Breast epithelium (tissue), 4 donors: ENCODE measurements at places on chromosomes 3 and 15. TPM values are rescaled to one million over a fixed set of nuclear protein-coding genes. Genes with fewer than 3 reads are reported as not detected.

- no peak for DNase-seq
- no peaks in the 10 kb centered on the region for H3K36me3 ChIP-seq
- H3K27ac ChIP-seq = no peak overlapping the region
- H3K27me3 ChIP-seq = no peaks in the 10 kb centered on the region
- H3K4me3 ChIP-seq = no peak overlapping the region
Observed at GRCh38 chr15:88378188-88378637, 89.0 kb downstream of the MRPL46 start.

GRCh38 chr15:32861761-32862160, 144.0 kb downstream of the GREM1 start:
- no peaks in the 10 kb centered on the region for H3K36me3 ChIP-seq
- H3K4me1 ChIP-seq = no peaks in the 10 kb centered on the region
- H3K27ac ChIP-seq = peak overlapping the region; percentile 80
- peak overlapping the region; percentile 29 for H3K4me3 ChIP-seq
- H3K27me3 ChIP-seq = no peaks in the 10 kb centered on the region

DNA sequence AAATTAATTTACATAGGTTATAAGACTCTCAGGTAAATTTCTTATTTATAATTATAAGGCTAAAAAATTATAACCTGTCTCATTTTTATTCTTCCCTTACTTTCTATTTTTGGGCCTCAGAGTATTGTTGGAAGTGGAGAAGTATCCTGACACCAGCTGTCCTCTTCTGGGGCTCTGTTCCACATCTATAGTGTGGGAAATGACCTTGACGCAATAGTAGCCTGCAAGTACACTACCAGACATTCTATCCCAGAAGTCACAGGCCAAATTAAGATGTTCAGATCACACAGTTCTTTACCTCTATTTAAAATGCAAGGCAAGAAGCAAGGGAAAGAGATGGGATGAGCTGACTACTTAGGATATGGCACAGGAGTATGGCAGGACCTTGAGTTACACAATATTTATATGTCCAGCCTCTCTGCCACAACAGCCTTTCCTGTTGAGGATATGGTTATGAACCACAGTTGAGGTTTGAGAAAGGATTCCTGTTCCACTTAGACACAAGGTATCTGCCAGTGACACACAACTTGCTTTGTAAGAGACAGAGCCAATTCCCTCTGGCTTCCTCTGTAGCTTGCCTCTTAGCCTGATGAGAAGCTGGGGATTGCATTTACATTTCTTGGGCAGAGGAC, 158.0 kb upstream of the IL12A start:
- no peak overlapping the region for H3K4me3 ChIP-seq
- H3K27ac ChIP-seq = no peak overlapping the region
- DNase-seq = no peak
- H3K27me3 ChIP-seq = no peaks in the 10 kb centered on the region
- no peaks in the 10 kb centered on the region for H3K36me3 ChIP-seq

- H3K4me1 ChIP-seq = no peaks in the 10 kb centered on the region
- H3K4me3 ChIP-seq = no peak overlapping the region
- no peak overlapping the region for H3K27ac ChIP-seq
- no peaks in the 10 kb centered on the region for H3K36me3 ChIP-seq
- no peaks in the 10 kb centered on the region for H3K27me3 ChIP-seq
- DNase-seq = no peak
Observed at GRCh38 chr15:52243286-52243685, 52.1 kb upstream of the GNB5 start.

GRCh38 chr3:14126017-14126886, 1.4 kb downstream of the TMEM43 start:
- H3K36me3 ChIP-seq = no peaks in the 10 kb centered on the region
- DNase-seq = no peak
- H3K27ac ChIP-seq = peak overlapping the region; percentile 98
- H3K4me1 ChIP-seq = no peaks in the 10 kb centered on the region

DNA sequence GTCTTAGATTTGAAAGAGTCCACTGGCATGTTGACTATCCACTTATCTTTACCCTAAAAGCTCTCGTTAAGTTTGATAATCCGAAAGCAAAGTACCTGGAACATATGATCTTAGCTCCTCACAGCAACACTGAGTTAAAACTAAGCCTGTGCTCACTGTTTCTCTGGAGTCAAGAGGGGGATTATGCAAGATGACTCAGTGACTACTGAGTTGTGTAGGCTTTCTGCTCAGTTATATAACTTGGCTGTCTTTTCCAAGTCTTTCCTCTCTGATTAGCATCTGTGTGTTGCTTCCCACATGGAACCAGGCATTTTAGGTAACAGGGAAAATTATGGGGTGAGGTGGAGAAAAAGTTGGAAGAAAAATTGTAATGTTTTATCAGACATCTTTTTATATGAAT, 31.2 kb upstream of the MYO5C start:
- H3K36me3 ChIP-seq = no peaks in the 10 kb centered on the region
- H3K27me3 ChIP-seq = no peaks in the 10 kb centered on the region
- DNase-seq = no peak
- no peaks in the 10 kb centered on the region for H3K4me1 ChIP-seq

GRCh38 chr15:58078591-58078990, 13.1 kb upstream of the ALDH1A2 start:
- no peak overlapping the region for H3K27ac ChIP-seq
- H3K27me3 ChIP-seq = no peaks in the 10 kb centered on the region
- no peaks in the 10 kb centered on the region for H3K4me1 ChIP-seq
- H3K36me3 ChIP-seq = no peaks in the 10 kb centered on the region

GRCh38 chr3:65915477-65915876, 123.2 kb downstream of the MAGI1 start:
- DNase-seq = no peak
- no peak overlapping the region for H3K4me3 ChIP-seq
- H3K4me1 ChIP-seq = no peaks in the 10 kb centered on the region
- no peaks in the 10 kb centered on the region for H3K27me3 ChIP-seq
- no peaks in the 10 kb centered on the region for H3K36me3 ChIP-seq

DNA sequence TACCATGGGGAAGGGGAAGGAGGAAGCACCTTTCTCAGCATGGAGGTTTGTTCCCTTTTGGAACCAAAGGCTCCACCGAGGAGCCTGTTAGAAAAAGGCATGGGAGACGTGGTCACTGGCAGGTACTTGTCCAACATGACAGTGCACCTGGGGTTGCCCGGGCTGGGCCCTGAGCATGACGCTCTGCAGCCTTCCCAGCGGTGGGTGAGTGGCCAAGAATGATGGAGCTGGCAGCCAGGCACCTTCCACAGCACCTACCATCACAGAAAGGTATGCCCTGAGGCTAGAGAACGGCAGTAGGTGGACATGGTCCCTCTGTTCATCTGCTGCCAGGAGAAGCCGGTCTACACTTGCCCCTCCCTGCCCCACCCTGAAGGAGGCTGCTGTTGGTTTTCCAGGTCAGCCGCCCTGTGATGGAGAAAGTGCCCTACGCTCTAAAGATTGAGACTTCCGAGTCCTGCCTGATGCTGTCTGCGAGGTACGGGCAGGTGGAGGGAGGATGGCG, 29.0 kb upstream of the NR2C2 start:
- no peak overlapping the region for H3K4me3 ChIP-seq
- no peak overlapping the region for H3K27ac ChIP-seq
- H3K4me1 ChIP-seq = peaks cover 5% of the 10 kb centered on the region

GRCh38 chr3:55619046-55619808, 132.1 kb upstream of the WNT5A start:
- H3K36me3 ChIP-seq = no peaks in the 10 kb centered on the region
- no peak for DNase-seq
- no peaks in the 10 kb centered on the region for H3K27me3 ChIP-seq
- no peak overlapping the region for H3K27ac ChIP-seq
- H3K4me3 ChIP-seq = no peak overlapping the region
- H3K4me1 ChIP-seq = no peaks in the 10 kb centered on the region

DNA sequence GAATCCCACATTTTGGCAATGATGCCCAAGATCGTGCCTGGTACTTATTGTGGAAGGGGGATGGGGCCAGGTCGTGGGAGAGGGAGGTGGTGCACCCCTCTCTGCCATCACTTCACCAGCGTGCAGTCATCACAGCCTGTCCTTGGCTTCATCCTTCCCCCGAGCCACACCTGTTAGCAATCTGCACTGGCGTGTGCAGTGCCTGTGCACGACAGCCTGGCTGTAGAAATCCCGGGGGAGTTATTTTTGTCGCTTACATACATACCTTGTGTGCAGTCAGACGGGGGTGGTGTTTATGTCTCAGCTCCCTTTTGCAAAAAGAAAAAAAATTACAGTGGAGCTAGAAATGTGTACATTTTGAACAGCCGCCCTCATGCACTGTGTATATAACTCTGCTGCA, 216.0 kb downstream of the TLE3 start:
- no peaks in the 10 kb centered on the region for H3K36me3 ChIP-seq
- no peak overlapping the region for H3K27ac ChIP-seq
- H3K4me1 ChIP-seq = no peaks in the 10 kb centered on the region
- H3K4me3 ChIP-seq = no peak overlapping the region
- no peak for DNase-seq

DNA sequence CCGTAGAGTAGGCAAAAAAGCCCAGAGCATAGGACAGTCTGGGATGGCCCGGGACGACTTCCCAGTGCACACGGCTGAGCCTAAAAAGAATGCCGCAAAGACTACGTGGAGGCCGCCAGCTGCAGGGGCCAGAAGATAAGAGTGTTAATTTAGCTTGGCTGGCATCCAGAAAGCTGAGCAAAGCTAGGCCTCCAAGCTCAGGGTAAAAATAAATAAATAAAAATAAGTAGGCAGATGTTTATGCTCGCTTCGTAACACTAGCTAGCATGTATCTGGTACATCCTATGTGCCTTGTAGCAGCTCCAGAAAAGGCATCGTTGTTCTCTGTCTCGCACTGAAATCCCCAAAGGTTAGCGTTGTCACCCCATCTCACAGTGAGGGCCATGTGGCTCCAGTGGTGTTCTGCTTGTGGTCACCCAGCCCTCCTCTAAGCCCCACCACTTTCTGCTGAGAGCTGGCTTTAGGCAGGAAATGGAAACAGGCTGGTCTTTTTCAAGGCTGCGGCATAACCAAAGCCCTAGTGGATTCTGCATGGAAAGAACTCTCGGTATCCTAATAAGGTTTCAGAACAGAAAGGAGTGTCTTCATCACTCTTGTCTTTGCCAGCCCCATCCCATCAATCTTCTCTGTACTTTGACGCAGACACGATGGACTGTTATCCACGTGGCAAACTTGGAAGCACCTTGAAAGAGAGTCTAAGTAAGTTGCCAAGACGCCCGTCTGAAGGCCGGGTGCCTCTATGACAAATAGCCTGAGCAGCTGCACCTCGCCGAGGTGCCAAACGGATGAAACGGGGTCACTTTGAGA, 58.1 kb upstream of the MEF2A start:
- no peak overlapping the region for H3K4me3 ChIP-seq
- H3K4me1 ChIP-seq = no peaks in the 10 kb centered on the region
- H3K27ac ChIP-seq = peak overlapping the region; percentile 52
- no peaks in the 10 kb centered on the region for H3K36me3 ChIP-seq

GRCh38 chr15:78083687-78084448, 6.4 kb upstream of the TBC1D2B start:
- no peak overlapping the region for H3K27ac ChIP-seq
- H3K4me1 ChIP-seq = no peaks in the 10 kb centered on the region
- H3K27me3 ChIP-seq = no peaks in the 10 kb centered on the region
- DNase-seq = no peak
- H3K4me3 ChIP-seq = no peak overlapping the region

GRCh38 chr3:159897331-159898075, 91.1 kb upstream of the IL12A start:
- no peaks in the 10 kb centered on the region for H3K27me3 ChIP-seq
- peaks cover under 1% of the 10 kb centered on the region for H3K4me1 ChIP-seq
- DNase-seq = no peak
- H3K27ac ChIP-seq = peak overlapping the region; percentile 6
- no peaks in the 10 kb centered on the region for H3K36me3 ChIP-seq
- no peak overlapping the region for H3K4me3 ChIP-seq

DNA sequence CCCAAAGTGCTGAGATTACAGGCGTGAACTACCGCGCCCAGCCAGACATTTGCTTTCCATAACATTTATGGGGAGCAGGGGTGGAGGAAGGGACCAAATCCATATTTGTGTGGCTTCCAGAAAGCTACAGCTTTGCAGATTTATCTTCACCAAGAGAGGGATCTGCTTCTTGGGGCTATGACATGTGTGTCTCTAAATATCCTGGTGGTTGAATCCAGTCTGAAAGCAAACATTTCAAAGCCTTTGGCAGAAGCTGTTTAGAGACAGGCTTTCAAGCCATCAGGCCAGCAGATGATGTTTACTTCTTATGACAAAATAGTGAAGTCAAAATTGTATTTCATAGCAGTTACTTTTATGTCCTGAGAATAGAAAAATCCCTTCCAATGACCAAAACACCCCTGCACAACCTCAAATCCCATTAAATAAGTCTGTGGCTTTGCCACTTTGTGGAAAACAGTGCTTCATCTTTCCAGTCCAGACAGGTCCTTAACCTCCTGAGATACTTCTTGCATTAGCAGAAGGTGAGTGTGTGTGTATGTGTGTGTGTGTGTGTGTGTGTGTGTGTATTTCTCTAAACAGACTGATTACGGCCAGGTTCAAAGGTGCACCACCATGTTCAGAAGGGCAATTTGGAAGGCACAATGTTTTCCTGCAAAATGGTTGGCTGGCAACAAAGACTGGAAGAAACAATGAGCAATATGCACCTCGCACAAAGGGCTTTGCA, 191.4 kb upstream of the LRIG1 start:
- H3K4me1 ChIP-seq = no peaks in the 10 kb centered on the region
- H3K27ac ChIP-seq = no peak overlapping the region
- no peak overlapping the region for H3K4me3 ChIP-seq
- H3K36me3 ChIP-seq = no peaks in the 10 kb centered on the region

DNA sequence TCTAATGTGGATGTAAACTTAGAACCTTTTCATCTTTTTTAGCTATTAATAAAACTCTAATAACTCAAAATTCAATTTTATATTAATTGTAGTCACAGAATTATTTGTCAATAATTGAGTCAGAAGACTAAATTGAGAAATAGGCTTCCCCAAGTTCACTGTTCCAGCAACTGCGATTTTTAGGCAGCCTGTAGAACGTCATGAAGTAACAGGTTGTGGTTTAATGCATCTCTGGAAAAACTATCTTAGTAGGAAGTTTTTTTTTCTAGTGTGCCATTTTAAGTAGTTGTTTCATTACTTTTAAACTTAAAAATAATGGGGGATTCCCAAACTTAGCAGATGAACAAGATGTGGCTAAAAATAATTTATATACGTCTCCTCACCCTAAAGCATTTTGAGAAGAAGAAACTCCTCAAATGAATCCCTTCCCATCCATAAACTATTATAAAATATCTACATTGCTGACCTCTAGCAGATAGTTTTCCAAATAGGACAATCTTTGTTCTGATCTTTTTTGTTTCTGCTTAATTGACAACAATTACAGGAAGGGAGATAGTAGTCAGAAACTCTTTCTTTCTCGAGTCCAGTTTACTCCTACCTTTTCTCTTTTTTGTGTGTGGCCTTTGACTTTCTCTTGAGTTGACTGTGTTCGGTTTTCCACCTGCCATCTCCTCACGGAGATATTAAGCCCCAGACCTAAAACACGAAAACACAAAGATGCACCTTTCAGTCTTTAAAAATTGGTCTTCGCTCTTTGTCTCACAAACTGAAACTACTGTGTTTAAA, 43.1 kb downstream of the LRCH3 start:
- H3K4me3 ChIP-seq = no peak overlapping the region
- H3K4me1 ChIP-seq = no peaks in the 10 kb centered on the region
- no peak for DNase-seq
- no peaks in the 10 kb centered on the region for H3K36me3 ChIP-seq
- no peaks in the 10 kb centered on the region for H3K27me3 ChIP-seq

The LRRC2 gene
- total RNA-seq = 13.8 TPM

The TRAT1 gene
- 0.88 TPM for total RNA-seq

The EFL1 gene
- total RNA-seq = 12.5 TPM

The PDIA5 gene
- total RNA-seq = 11.0 TPM

The CSNK1G1 gene
- total RNA-seq = 12.6 TPM

The FEZF2 gene
- total RNA-seq = not detected

The DNAJA4 gene
- total RNA-seq = 22.6 TPM

The SERP1 gene
- 231 TPM for total RNA-seq

The LMCD1 gene
- 228 TPM for total RNA-seq

The GATM gene
- total RNA-seq = 31.5 TPM
